ENCODE measurements at places on chromosomes 11 and 22.

- no peak for DNase-seq
These were observed 255.5 kb upstream of the SESN3 start for GRCh38 chr11:95486466-95486865.

DNA sequence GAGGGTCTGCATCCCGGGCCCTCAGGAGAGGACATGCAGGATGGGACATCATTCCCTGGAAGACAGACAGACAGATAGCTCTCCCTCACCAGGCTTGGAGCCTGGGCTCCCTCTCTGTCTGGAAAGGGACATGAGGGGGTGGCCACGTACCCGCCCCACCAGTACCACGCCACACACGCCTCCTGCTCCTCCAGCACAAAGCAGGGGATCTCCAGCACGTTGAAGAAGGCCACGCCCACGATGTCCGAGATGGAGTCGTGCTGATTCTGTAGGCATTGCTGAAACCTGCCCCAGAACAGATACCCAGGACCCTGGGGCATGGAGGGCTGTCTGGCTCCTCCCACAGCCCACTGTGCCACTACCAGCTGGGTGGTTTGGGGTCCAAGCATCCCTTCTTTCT lies 2.2 kb downstream of the PLA2G3 start:
- DNase-seq = no peak

DNA sequence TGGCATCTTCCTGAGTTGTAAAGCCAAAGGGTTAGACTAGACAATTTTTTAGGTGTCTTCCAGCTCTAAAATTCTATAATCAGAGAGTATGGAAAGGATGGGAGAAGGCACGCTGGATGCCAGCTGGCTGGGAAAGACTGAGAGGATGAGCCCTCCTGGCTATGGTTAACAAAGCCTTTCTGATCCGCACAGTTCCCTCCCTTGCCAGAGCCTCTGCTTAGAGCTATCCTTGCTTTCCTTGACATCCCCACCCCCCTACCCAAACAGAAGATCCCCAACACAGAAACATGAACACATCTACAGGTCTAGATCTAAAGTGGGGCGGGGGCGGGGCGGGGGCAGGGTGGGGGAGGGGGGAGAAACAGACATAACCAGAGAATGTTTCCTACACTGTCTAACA lies 6.5 kb downstream of the TCF20 start:
- no peak for DNase-seq

- DNase-seq = no peak
These were observed 8.0 kb upstream of the FIBIN start for GRCh38 chr11:26985943-26986342.

- no peak for DNase-seq
These were observed 3.1 kb upstream of the KCNQ1OT1 start for GRCh38 chr11:2702771-2703362.

DNA sequence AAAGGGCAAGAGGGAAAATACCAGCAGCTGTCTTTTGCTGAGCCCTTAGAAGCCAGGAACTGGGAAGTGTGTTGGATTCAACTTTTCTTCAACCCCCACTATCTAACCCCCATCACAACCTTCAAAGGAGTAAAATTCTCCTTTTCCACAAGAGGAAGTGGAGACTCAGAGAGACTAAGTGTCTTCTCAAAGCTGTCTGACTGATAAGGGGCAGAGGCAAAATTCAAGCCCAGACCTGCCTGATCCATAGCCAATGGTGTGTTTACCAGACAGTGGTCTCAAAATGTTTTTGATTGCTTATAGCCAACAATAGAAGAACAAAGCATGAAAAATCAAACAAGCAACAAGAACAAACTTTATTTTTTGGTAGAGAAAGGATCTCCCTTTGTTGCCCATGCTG lies 707.0 kb downstream of the NTM start:
- DNase-seq = no peak

- DNase-seq = no peak
These were observed 1.6 kb upstream of the PAX6 start for GRCh38 chr11:31812383-31813381.

- peak; percentile 38 for DNase-seq
These were observed 125.3 kb downstream of the VPREB1 start for GRCh38 chr22:22369964-22370270.

GRCh38 chr11:82936261-82936660 lies 34.7 kb downstream of the DDIAS start:
- DNase-seq = no peak

GRCh38 chr11:46063138-46063537 lies 58.1 kb downstream of the PHF21A start:
- DNase-seq = no peak

DNA sequence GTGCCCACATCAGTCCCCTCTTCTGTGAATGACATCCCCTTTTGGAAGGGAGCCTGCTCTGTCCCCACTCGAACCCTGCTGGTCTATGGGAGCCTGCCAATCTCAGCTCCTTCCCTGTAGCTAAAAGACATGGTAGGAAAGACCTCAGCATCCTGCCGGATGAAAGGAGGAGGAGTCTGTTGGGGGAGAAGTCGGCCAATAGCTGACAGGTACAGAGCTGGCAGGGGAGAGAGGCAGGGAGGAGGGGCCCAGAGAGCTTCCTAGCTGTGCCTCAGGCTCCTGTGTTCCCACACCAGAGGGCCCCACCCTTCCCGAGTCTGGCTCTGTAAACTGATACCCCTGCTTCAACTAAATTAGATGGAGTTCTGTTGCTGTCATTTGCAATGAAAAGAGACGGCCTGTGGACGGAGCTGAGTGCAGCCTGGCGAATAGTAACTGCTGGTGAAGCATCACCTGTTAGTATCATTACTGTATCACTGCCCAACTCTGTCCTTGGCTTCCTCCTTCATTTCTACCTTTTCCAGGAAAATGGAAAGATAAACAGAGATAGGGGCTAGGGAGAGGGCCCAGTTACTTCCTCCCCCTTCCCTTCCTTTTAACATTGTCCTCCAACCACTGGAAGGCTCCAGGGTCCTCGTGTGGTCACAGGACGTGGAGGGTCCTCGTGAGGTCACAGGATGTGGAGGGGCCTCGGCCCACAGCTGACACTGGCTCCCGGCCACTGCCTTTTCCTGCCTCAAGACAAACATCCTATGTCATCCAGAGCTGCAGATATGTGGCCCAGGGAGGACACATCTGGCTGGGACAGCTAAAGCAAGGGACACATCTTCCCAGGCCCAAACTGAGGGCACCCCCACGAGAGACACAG lies 15.1 kb downstream of the FXYD6 start:
- no peak for DNase-seq

- no peak for DNase-seq
These were observed 30.1 kb upstream of the CECR2 start for GRCh38 chr22:17339095-17339693.

DNA sequence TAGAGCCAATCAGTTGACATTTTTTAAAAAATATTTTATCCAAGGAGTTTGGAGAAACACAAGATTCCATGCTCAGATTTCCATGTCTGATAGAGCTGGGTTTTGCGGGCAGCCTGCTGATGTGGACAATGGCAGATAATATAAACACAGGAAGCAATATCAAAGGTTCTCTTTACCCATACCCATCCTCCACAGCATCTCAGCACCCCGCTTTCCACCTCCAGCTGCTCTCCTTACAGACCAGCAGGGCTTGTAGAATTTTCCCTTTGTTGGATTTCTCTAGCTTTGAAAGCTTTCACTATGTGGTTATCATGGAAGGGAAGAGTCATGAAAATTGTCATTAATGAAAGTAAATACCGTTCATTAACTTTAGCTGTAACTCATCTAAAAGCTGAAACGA lies 746.4 kb downstream of the OPCML start:
- DNase-seq = no peak

GRCh38 chr22:50269573-50269969 lies 609 bp downstream of the MAPK11 start:
- no peak for DNase-seq

- no peak for DNase-seq
These were observed 6.4 kb upstream of the KCNJ11 start for GRCh38 chr11:17394743-17395390.

DNA sequence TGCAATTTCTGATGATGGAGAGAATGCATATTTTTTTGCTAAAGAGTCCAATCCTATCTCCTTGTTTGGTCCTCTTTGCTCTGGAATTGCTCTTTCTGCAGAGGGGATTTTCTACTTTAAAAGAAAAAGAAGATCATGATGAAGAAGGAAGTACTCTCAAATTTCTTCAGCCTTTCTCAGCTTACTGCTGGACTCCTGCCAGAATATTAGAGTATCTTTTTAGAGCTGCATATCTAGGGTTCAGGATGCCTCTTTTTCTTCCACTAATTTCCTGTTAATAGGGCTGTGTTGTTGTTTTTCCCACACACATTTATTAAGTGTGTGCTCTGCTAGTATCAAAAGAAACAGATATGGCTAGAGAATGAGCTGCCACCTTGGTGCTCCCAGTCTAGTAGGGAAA lies 18.2 kb downstream of the UBASH3B start:
- DNase-seq = no peak

GRCh38 chr11:87908086-87908485 lies 267.2 kb downstream of the RAB38 start:
- DNase-seq = no peak

GRCh38 chr11:2668876-2669275 lies 30.9 kb downstream of the KCNQ1OT1 start:
- no peak for DNase-seq

DNA sequence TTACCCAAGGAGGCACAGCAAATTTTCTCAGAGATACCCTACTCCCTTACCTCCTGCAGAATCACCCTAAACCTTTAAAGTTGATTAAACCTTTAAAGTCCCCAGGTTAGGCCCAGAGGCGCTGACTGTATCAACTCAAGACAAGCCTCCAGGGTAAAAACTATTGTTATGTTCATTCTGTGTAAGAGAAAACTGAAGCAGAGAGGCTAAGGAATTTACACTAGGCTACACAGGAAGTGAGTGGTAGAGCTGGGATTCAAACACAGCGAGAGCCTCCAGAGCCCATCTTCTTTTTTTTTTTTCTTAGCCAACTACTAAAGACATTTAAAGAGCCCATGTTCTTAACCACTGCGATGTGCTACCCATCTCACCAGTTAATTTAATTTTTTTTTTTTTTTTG lies 56.3 kb upstream of the GRK3 start:
- no peak for DNase-seq

DNA sequence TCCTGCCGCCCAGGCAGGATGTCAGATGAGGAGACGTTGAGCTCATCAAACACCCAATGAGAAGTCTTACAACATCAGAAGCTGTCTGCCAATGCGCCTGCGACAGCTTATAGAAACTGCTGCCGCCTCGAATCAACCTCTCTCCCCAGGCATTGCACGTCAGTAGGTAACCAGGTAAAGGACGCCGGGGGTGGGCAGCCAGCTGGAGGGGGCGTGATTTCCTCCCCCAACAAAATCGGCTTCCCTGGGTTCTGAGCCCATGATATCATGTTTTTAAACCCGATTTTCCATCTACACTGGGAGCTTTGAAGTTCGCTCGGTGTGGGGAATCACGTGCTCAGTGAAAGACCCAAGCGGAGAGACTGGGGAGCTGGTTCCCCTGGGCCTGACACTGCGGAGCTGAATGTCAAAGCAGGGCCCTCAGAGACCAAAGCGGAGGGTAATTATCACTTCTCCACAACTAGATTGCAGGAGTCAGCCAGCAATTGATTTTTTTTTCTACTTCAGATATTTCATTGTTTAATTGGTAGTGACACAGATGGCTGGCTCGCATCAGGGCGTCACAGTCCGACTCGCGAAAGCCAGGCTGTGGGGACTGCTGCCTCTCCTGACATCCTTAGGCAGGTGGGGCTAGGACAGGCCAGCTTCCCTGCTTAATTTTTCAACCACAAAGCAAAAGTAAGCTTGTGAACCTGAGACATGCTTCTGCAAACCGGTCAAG lies 15.4 kb downstream of the FAM83F start:
- no peak for DNase-seq

GRCh38 chr22:44050766-44051355 lies 26.8 kb downstream of the PARVB start:
- DNase-seq = no peak

DNA sequence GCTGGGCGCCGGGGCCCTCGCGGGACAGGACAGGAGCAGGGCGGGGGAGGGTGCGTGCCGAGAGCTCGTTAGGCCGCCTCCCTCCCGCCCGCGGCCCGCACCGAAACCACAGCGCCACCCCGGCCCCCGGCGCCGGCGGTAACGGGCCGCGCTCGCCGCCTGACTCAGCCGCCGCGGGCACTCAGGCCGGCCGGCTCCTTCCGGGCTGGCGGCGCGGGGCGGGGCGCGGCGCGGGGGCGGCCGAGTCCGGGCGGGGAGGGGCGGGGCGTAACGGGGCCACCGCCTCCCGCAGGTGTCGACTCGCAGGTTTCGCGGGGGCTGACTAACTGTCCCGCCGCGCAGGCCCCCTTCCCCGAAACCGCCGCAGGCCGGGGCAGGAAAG lies at the start of gene AP5B1:
TSS of gene AP5B1 (minus strand) at position 207 of the 382 bp plus-strand sequence. CDS start 385 bp downstream, outside the sequence.
- peak; percentile 40 for DNase-seq

GRCh38 chr11:96242191-96242847 lies 100.7 kb downstream of the MAML2 start:
- no peak for DNase-seq

DNA sequence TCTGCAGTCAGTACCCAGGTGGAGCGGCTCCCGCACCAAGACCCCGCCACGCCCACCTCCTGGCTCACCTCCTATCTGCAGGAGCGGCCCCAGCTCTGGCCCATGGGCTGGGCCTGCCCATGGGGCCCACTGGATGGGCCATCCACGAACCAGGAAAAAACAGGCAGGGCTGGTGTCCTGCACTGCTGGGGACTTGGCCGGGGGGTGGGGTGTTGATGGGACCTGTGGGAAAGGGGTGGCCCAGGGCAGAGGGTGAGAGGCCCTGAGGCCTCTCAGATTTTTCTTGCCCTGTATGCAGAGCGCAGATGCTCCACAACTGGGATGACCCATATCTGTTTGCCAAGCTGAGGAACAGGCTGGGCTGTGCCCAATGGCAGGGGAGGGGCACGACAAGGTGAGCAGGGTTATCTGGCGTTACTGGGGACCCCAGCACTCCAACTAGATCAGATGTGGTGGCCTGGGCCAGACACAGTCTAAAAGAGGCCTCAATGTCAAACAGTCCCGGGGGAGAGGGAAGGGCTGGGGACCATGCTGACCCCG lies 2.7 kb upstream of the PIM3 start:
- DNase-seq = no peak

GRCh38 chr11:123519055-123519796 lies 89.2 kb downstream of the GRAMD1B start:
- no peak for DNase-seq

DNA sequence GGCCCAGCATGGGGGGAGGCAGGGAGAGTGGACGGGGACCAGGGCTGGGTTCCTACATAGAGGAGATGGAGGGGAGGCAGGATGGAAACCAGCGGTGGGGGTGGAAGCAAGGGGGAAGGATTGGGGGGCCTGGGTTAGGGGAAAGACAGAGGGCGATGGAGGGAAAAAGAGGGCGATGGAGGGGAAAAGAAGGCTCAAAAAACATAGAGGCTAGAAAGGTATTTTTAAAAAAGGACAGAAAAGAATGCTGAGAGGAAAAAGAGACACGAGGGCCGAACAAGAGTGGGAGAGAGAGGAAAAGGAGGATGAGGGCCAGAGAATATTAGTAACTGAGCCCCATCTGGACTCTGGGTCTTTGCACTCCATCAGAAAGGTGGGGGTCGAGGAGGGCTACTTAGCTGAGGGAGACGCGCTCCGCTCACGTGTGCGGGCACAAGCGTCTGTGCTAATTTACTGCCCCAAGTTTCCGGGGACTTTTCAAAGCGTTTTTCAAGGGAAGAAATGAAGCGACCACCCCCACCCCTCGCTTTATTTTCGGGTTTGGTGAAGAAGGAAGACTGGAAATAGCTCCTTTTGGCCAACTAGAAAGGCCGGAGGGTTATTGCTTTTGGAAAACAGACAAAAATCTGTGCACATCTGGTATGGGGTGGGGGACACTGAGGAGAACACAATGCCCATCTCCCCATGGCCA lies 14.5 kb downstream of the PAX6 start:
- DNase-seq = no peak

- no peak for DNase-seq
These were observed 71.0 kb downstream of the ARHGAP8 start for GRCh38 chr22:44823396-44823795.

Measured in GDM1 (cell line).